ENCODE measurements at places on chromosomes 2 and 18. TPM values are rescaled to one million over a fixed set of nuclear protein-coding genes. Genes with fewer than 3 reads are reported as not detected.

DNA sequence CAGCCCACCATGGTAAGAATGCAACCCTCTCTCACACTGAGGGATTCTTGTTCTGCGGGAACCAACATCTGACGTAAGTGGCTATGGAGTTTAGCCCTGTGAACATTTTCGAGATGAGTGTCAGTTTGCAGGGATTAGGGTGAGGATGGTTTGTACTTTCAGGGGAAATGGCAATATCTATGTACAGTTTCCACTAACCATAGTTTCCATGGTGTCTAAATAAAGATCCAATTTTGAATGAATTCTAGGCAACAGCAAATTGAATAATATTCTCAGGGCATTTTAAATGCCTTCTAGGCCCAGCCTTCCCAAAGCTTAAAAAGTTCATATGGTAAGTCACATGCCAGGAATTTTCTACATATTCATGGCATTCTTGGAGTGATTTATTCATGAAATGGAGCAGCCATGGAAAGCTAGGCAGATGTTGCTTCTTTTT lies 105.4 kb upstream of the MMADHC start:
- H3K27ac ChIP-seq = no peak overlapping the region
- H3K27me3 ChIP-seq = no peaks in the 10 kb centered on the region
- no peak for DNase-seq
- H3K36me3 ChIP-seq = no peaks in the 10 kb centered on the region
- peaks cover 6% of the 10 kb centered on the region for H3K4me1 ChIP-seq

DNA sequence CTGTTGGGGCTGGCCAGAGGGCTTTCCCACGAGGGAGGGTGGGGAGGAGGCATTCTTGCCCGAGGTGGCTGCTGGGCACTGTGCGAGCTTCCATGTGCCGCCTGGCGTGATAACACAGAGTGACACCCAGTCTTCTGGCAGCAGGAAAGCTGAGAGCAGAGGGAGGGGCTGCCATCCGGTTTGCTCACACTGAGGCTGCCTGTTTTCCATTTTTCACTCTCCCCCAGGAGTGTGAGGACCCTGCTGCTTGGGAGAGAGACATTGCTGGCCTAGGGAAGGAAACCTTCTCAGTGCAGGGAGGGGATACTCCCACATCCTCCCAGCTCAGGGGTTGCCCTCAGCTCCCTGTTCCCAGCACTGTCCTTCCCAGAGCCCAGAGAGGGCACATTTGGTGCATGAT lies 73.1 kb downstream of the INHBB start:
- H3K36me3 ChIP-seq = no peaks in the 10 kb centered on the region
- H3K4me1 ChIP-seq = no peaks in the 10 kb centered on the region

- no peak overlapping the region for H3K4me3 ChIP-seq
- peaks cover 22% of the 10 kb centered on the region for H3K4me1 ChIP-seq
- DNase-seq = no peak
- no peak overlapping the region for H3K27ac ChIP-seq
- no peaks in the 10 kb centered on the region for H3K36me3 ChIP-seq
- no peaks in the 10 kb centered on the region for H3K27me3 ChIP-seq
Observed at GRCh38 chr2:233358947-233359346, 4.7 kb downstream of the DGKD start.

GRCh38 chr2:152413228-152414030 lies 78.5 kb downstream of the FMNL2 start:
- peak; percentile 31 for DNase-seq
- H3K36me3 ChIP-seq = no peaks in the 10 kb centered on the region
- H3K4me1 ChIP-seq = peaks cover 28% of the 10 kb centered on the region
- H3K27ac ChIP-seq = no peak overlapping the region
- no peaks in the 10 kb centered on the region for H3K27me3 ChIP-seq
- no peak overlapping the region for H3K4me3 ChIP-seq

- no peak overlapping the region for H3K4me3 ChIP-seq
- H3K4me1 ChIP-seq = no peaks in the 10 kb centered on the region
- no peaks in the 10 kb centered on the region for H3K27me3 ChIP-seq
- DNase-seq = no peak
- H3K27ac ChIP-seq = no peak overlapping the region
- H3K36me3 ChIP-seq = no peaks in the 10 kb centered on the region
Observed at GRCh38 chr2:185859506-185859905, 120.9 kb downstream of the FSIP2 start.

DNA sequence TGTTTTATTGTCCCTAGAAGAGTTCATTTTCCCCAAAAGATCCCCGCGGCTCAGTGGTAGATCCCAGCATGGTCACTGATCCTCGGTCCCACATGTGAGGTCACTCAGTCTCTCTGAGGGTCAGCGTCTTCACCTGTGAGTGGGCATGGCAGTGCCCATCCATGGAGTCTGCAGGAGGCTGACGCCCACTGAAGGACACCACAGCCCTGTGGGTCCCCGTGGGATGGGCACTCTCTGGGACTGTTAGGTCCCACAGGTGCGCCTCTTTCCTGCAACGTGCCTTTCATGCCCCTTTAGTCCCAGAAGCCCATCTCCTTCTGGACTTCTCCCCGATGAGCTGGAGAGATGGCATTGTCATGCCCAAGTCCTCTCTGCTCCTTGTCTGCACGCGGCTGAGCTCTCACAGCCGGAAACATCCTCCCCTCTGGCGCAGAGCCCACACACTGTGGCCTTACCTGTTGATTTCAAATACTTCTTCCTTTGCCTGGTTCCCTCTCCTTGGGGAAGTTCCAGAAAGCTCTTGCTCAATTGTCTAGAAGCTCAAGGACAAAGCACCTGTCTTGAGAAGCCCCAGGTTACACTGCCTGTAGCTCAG lies 75.9 kb downstream of the PTGR3 start:
- no peaks in the 10 kb centered on the region for H3K27me3 ChIP-seq
- peaks cover 13% of the 10 kb centered on the region for H3K4me1 ChIP-seq
- no peak overlapping the region for H3K4me3 ChIP-seq
- H3K36me3 ChIP-seq = no peaks in the 10 kb centered on the region
- no peak for DNase-seq

DNA sequence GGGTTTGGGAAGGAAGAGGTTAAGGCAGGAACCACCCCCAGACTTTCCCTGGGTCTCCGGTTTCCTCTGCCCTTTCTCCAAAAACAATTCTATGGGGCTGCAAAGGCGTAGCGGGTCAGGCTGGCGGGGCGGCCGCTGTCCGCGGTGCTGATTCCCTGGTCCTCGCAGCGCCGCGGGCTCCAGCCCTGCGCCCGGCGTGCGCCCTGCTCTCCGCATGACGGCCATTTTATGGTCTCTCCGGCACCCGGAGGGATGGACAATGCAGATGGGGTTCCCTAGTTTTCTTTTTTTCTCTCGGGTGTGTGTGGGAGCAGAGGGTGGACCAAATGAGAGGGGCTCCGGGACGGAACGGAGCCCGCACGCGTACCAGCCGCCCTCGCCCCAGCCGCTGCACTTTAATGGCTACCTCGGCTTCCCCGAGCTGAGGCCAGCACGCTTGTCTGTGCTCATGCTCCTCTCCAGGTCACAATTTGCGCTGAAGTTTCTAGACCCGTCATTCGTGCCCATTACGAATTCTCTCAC lies 1.6 kb downstream of the ST8SIA3 start:
- H3K4me1 ChIP-seq = no peaks in the 10 kb centered on the region
- H3K36me3 ChIP-seq = no peaks in the 10 kb centered on the region
- H3K27me3 ChIP-seq = peaks cover 33% of the 10 kb centered on the region
- no peak overlapping the region for H3K4me3 ChIP-seq

GRCh38 chr2:97979904-97980303 lies 15.8 kb downstream of the TMEM131 start:
- no peaks in the 10 kb centered on the region for H3K36me3 ChIP-seq
- no peak overlapping the region for H3K27ac ChIP-seq
- H3K4me1 ChIP-seq = peaks cover 4% of the 10 kb centered on the region
- H3K27me3 ChIP-seq = no peaks in the 10 kb centered on the region

- no peak for DNase-seq
- no peak overlapping the region for H3K27ac ChIP-seq
- no peak overlapping the region for H3K4me3 ChIP-seq
- no peaks in the 10 kb centered on the region for H3K36me3 ChIP-seq
- no peaks in the 10 kb centered on the region for H3K4me1 ChIP-seq
- H3K27me3 ChIP-seq = no peaks in the 10 kb centered on the region
Observed at GRCh38 chr2:136059036-136059472, 58.9 kb downstream of the CXCR4 start.

DNA sequence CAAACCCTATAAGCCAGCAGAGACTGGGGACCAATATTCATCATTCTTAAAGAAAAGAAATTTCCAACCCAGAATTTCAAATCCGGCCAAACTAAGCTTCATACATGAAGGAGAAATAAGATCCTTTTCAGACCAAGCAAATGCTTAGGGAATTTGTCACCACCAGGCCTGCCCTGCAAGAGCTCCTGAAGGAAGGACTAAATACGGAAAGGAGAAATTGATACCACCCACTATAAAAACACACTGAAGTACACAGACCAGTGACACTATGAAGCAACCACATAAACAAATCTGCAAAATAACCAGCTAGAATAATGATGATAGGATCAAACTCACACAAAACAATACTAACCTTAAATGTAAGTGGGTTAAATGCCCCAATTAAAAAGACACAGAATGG lies 22.4 kb downstream of the NPHP1 start:
- H3K4me3 ChIP-seq = no peak overlapping the region
- H3K27me3 ChIP-seq = no peaks in the 10 kb centered on the region
- H3K4me1 ChIP-seq = no peaks in the 10 kb centered on the region
- no peak for DNase-seq

The RNF152 gene
- total RNA-seq = 14.3 TPM

The NT5C1B gene
- not detected for total RNA-seq

The CMPK2 gene
- total RNA-seq = 7.3 TPM

The RNPEPL1 gene
- 135 TPM for total RNA-seq

The ATP6V1B1 gene
- total RNA-seq = not detected

The ABCG5 gene
- total RNA-seq = not detected

Measured in esophagus muscularis mucosa (tissue), 4 donors.